ENCODE measurements at places on chromosomes 4 and X.

DNA sequence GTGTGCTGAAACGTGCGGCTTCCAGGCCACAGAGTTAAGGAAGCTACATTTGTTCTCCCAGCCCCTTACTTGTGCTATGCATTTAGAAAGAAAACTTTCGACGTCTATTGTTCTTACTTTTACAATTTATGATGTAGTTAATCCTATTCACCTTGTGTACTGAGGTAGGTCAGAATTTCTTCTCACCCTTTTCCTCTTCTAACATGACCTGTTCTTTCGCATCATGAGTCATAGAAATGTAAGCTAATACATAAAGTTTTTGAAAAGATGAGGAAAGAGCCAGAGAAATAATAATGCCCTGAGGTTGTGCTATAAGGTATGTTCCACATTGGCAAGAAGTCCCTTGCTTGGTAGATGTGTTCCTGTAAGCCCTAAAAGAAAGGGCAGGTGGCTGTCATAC is 298.3 kb downstream of the TRIML1 start:
- DNase-seq, result no peak

- peak; percentile 23 for DNase-seq
Observed at GRCh38 chr4:176340871-176341685, 21.3 kb downstream of the SPCS3 start.

GRCh38 chr4:19580095-19580494 is 671.6 kb upstream of the SLIT2 start:
- DNase-seq, result no peak

DNA sequence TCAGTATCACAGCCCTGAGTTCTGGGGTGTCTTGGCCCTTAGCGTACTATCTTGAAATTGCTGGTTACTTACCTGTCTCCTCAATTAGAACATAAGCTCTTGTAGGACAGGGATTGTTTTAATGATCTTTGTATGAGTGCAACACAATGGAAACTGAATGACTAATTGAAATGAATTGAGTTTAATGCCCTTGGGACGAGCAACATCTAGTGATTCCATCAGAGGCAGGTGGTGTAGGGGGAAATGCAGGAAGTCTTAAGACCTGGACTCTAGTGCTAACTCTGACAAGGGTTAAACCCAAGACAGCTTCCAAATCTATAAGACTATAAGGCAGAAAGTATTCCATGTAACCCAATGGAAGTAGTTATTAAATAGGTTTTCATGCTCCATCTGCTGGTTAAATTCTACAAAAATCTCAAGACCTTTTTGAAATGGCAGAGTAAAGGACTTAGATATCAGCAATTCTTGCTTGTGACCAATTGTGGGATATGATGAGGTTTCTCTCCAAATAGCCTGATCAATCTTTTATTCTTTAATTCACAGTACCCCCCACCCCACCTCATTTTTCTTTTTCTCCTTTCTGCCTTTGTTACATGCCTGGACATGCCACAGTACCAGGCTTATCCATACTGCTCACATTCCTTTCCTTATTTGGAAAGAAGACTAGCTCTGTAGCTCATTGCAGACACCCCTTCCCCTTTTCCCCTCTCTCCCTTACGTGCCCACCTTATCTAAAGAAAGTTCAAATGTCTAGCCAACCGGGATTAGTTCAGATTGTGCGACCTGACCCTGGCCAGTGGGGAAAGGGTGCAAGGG is 340.8 kb downstream of the PAPSS1 start:
- no peak for DNase-seq

DNA sequence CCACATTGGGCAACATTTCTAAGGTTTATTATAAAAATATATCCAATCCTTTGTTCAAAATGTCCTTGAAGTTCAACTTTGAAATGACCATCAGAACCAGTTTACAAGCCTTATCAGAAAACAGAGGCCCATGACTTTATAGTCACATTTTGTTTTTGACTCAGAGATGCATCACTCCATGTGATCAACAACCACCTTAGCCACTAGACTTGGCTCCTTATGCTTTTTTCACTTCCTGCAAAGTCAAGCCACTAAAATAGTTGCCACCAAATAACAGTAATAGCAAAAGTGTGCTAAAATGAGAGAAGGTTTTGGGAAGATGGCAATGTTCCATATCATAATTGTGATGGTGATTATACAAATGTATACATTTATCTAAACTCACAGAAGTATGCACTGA is 181.7 kb downstream of the MAML3 start:
- DNase-seq, result peak; percentile 41

GRCh38 chr4:123862812-123863211 is 466.2 kb downstream of the SPRY1 start:
- no peak for DNase-seq
